Left renal cortex interstitium (tissue), 4 donors: ENCODE measurements at places on chromosomes 12 and 14.

GRCh38 chr12:92108651-92109050 is 37.0 kb downstream of the BTG1 start:
- peak; percentile 41 for DNase-seq

GRCh38 chr14:50647753-50648152 is 20.4 kb downstream of the SAV1 start:
- no peak for DNase-seq

- no peak for DNase-seq
Measured at GRCh38 chr12:52499806-52500560, 6.9 kb upstream of the KRT6A start.

DNA sequence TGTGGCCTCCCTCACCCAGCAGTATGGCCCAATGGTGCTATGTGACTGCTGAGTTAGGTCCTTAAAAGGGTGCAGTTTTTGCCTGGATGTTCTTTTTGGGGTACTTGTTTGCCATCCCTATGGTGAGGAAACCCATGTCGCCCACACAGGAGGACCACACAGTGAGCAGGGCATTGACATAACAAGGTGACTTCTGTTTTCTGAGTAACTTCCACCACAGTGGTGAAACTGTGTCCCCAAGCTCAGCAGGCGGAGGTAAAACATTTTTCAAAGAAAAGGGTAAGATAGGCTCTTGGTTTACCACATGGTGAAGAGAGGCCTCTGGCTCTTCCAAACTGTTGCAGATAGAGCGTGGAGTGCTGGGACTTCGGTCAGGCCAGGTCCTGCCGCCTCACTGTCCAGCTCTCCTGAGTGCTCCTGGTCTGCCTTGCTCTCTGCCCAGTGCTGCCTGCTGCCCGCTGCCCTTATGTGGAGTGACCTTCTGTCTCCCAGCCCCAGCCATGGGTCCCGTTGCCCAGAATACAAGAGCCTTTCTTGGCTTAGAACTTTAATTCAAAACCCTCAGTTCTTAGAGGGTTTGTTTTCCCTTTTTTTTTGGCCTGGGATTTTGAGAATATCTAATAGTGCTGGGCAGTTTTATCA is 54.0 kb downstream of the TRAF3 start:
- DNase-seq = no peak

GRCh38 chr12:122399592-122400373 is 22.7 kb downstream of the CLIP1 start:
- DNase-seq = peak; percentile 55

DNA sequence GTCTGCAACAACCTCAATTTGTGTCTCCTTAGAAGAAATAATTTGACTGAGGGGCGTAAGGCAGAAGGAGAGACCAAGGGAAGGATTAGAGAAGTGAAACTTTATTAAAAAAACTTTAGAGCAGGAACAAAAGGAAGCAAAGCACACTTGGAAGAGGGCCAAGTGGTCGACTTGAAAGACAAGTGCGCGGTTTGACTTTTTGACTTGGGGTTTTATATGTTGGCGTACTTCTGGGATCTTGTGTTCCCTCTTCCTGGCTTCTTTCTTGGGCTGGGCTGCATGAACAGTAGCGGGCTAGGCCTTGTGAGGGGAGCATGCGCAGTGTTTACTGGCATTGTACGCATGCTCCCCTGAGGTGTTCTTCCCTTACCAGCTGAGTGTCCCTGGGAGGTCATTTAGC is 369.3 kb upstream of the DCN start:
- DNase-seq = no peak

GRCh38 chr14:42628602-42629001 is 1021.9 kb downstream of the LRFN5 start:
- no peak for DNase-seq

- no peak for DNase-seq
Measured at GRCh38 chr12:10227648-10228047, 15.0 kb downstream of the GABARAPL1 start.

- DNase-seq = no peak
Measured at GRCh38 chr14:23392613-23393012, 15.5 kb downstream of the MYH6 start.

DNA sequence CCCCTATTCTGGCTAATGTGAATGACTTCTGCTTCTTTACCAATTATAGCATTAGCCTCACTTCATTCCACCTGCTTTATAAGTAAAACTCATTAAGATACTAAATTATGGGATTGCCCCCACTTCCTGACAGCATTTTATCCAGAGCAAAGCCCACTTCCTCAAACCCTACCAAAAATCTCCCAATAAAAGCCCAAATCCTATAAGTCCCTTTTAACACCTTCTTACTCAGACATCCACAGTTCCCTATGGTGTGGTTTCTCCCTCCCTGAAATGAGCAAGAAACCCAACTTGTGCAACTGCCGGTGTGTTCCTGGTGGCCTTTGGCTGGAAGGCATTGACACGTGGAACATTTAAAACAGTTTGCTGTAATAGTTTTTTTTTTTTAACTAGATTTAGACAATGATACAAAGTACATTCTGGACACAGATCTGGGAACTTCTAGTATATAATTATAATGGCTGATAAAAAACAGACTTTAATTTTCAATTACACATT is 53.1 kb downstream of the BRMS1L start:
- no peak for DNase-seq

DNA sequence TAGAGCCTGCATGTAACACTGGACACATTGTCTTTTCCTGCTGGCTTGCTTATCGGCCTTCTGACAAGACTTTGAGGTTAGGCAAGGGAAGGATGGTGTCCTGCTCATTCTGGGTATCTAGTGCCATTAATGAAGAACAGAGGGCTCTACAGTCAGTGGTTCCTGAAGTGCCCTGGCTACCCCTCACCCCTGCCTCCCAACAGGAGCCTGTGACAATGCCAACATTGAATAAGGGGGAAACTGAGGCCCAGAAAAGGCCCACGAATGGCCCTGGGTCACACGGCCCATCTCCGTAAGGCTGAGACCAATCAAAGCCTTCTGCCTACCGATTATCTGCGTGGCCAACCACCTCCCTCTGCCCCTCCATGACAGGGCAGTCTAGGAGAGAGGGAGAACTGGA is 2.1 kb downstream of the IFI27L2 start:
- no peak for DNase-seq

GRCh38 chr12:32876004-32876403 is 20.6 kb downstream of the PKP2 start:
- no peak for DNase-seq

GRCh38 chr12:76704693-76705092 is 59.2 kb upstream of the ZDHHC17 start:
- no peak for DNase-seq

- no peak for DNase-seq
Measured at GRCh38 chr12:28374556-28374955, 184.3 kb downstream of the CCDC91 start.

- DNase-seq = no peak
Measured at GRCh38 chr14:91586410-91586809, 76.3 kb upstream of the PPP4R3A start.

DNA sequence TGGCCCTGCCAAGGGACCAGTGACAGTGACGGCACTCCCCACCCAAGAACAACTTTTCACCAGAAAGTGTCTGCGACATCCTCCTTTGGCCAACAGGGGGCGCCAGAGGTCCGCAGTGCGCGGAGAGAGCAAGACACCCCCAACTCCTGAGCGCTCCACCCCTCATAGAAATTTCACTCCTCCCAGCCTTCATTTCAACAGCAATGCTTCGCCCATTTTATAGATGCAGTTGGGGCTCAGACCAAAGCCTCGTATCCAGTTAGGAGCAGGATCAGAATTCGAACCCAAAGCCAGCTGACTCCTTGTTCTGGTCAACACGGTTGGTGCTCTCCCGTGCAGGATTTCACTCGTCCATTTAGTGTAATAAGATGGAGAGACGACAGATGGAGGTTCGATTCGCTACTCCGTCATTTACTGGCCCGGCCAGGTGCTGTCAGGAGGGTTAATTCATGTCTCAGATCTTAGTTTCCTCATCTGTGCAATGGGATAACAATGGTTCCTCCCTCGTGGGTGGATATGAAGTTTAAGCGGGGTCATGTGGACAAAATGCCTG is 2.4 kb upstream of the POP5 start:
- DNase-seq = no peak

DNA sequence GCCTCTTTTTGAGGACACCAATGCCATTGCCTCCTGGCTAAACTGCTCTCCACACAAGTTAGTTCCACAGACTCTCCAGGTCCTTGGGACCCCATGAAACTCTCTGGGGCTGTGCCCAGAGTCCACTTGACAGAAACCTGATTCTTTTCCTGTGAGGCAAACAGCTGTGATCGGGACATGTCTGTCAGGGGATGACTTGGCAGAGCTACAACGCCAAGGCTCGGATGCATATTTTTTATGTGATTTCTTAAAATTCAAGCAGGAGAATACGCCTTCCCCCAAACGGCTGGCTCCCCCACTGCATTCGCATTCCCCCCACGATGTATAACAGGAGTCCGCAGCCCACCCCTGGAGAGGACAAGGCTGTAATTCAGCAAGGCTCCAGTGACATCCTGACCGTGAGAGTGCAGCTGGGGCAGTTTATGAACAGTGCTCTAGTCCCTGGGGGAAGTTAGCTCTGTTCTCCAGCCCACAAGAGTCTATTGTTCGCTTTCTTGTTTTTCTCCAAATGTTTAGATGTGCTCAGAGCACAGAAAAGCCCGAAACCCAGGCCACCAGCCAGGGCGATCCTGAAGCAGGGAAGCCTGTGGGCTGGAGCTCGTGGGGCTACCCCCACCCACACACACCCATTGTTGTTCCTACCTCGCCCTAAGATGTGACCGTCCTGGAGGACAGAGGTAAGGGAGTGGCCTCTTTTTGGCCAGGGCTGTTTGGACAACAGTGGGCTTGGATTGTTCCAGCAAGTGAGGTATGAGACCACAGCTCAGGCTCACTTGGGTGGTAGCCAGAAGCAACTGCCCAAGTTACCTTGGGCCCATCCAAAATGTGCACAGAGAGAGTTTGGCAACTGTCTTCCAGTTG is 159.5 kb downstream of the ZFP36L1 start:
- peak; percentile 71 for DNase-seq

- DNase-seq = no peak
Measured at GRCh38 chr14:42057111-42057510, 450.4 kb downstream of the LRFN5 start.

DNA sequence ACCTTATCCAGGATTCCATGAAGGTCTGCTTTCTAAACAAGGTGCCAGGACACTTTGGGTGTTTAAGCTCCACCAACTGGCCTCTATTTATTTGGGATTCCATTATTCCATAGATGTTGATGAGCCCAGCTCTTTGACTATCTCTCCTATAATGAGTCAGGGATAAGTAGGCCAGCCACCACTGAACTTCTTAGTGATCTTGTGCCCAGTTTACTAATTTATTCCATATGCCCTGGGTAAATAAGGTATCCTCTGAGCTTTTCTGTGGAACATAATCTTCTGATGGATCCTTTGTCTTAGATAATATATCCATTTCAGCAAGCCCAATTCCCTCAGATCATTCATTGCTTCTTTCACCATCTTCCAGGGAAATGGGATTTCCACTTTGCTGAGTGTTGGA is 535.0 kb downstream of the FOXG1 start:
- DNase-seq = no peak

DNA sequence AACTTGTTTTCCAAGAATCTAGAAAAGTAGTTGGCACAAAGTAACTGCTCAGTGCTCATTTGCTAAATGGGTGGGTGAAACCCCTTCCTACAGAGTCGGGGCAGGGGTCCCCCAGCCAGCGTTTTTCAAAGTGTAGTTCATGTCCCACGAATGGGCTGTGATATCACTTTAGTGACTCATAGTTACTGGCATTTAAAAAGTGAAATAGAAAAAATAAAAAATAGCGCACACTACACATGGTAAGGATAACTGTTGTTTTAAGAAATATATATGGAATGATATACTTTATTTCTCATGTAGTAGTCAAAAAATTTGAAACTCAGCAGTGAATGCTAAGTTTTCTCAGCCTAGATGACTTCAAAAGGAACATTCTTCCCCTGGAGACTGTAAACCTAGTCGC is 250.4 kb downstream of the CHST11 start:
- no peak for DNase-seq

GRCh38 chr12:115177899-115178298 is 493.9 kb upstream of the TBX3 start:
- DNase-seq = no peak

GRCh38 chr14:70907996-70908934 is 1.0 kb downstream of the PCNX1 start:
- DNase-seq = peak; percentile 48

GRCh38 chr12:958588-959123 is 9.2 kb upstream of the RAD52 start:
- DNase-seq = no peak

DNA sequence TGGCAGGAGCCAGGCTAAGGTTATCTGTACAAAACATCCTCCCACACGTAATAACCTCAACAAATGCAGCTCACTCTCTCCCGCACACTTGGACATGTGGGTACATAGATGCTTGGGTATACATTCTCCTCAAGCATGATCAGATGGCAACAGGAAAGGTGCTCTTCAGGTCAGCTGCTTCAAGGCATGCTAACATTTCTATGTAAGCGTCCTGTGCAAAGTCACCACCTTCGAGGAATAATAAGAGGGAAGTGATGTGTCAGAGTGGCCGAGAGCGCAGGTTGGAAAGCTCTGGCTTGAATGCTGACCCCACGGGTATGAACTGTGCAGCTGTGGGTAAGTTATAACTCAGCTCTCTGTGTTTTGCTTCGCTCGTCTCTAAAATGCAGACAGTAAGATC is 24.2 kb upstream of the SLC6A12 start:
- DNase-seq = no peak

GRCh38 chr12:41485203-41485602 is 297.1 kb downstream of the PDZRN4 start:
- no peak for DNase-seq

- no peak for DNase-seq
Measured at GRCh38 chr14:61925043-61925442, 162.8 kb downstream of the SNAPC1 start.

DNA sequence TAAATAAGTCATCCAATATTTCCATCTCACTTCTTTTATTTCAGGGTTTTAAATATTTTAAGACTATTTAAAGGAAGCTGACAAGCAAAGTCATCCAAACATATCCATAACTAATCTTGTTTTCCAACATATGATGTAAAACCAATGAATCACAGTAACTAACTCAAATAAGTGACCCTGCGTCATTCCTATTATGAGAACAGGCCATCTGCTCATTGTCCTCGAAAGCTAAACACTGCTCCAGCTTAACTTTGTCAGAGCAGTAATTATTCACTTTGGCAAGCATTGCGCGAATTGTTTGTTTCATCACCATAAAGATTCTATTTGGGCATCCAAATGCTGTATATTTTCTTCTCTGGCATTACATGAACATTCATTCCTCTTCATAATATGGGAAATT is 99.1 kb downstream of the CAPZA3 start:
- no peak for DNase-seq

GRCh38 chr14:22854963-22855724 is 16.4 kb upstream of the LRP10 start:
- no peak for DNase-seq

DNA sequence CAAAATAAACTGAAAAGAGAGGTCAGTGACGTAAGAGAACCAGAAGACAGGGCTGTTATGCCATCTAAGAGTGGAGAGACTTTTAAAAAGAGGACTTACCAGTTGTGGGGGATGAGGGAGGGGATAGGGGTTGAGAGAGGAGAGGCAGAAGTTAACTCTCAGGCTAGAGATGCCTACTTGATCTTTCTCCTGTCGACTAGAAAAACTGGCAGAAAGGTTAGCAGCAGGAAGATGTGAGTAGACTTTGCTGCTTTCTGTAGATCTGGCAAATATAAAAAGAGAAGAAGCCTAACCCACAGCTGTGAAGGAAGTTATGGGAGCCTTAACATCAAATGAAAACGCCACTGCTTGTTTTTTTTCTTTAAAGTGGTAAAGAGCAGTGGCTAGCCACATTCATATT is 10.7 kb downstream of the CREBL2 start:
- DNase-seq = no peak

GRCh38 chr12:39145175-39145999 is 240.0 kb upstream of the CPNE8 start:
- peak; percentile 24 for DNase-seq

- DNase-seq = no peak
Measured at GRCh38 chr12:52023182-52023975, 16.6 kb downstream of the TAMALIN start.
